EL (cell line): ENCODE measurements at places on chromosomes 4 and X.
A peak's percentile ranks its signal among the peaks of the same experiment; 100 is the strongest.

DNA sequence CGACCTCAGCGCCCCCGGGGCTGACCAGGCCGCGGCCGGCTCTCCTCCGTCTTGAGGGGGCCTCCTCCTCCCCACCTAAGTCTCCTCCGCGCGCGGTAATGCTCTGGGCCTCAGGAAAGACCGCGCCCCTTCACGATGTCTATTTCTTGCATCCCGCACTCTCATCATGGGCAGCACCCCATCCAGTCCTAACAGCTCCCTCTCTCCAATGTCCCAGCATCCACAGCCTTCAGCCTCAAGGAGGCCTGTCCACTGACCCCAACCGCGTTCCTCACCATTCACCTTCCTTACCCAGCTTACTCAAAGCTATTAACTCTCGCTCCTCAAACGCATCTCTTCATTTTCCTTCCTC is 77.5 kb downstream of the MAGED4 start:
- no peak for DNase-seq

- DNase-seq = no peak
Measured at GRCh38 chr4:74884266-74884665, 48.6 kb upstream of the PARM1 start.

DNA sequence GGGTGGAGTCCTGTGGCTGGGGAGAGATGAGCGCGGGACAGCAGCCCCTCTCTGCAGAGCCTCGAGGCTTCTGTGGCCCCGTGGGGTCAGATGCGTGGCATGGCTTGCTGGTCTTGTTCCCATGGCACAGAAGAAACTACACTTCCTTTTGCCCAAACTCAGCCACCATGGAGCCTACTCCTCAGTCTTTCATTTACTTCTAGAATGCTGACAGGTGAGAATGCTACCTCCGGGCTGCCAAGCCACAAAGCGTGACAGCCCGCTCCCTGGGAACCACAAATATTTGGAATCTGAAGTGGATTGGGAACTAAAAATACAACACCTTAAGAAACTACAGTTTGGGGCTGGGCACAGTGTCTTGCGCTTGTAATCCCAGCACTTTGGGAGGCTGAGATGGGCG is 98.0 kb downstream of the TRAPPC11 start:
- no peak for DNase-seq

- DNase-seq = no peak
Measured at GRCh38 chrX:105823092-105823455, 735 bp downstream of the NRK start.

DNA sequence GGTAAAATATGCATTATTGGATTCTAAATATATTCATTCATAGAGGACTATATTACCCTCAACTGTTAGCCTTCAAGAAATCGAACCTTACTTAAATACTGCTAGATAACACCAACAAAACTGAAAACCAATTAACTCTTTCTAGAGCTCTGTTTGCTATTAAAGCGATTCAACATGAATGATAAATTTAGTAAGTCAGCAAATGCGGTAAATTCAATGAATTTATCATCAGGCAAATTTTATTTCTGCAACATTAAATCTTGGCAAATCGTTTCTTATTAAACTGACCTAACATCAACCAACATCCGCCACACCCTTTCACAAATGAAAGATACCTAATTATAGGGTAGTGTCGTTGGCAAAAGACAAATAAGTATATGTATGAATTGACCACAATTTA is 26.4 kb upstream of the HELT start:
- DNase-seq = no peak

DNA sequence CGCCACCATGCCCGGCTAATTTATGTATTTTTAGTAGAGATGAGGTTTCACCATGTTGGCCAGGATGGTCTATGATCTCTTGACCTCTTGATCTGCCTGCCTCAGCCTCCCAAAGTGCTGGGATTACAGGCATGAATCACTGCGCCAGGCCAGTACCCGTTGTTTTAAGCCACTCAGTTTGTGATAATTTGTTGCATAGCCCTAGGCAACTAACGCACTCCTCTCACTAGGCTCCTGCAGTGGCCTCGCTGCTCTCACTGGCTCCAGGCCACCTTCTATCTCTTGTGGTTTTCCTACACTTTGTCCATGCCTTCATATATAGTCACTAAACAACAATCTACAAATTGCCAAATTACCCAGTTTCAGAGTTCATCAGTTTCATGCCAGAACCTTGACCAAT is 58.1 kb downstream of the DCHS2 start:
- no peak for DNase-seq

- peak; percentile 52 for DNase-seq
Measured at GRCh38 chr4:98515470-98515809, 143.0 kb downstream of the TSPAN5 start.

DNA sequence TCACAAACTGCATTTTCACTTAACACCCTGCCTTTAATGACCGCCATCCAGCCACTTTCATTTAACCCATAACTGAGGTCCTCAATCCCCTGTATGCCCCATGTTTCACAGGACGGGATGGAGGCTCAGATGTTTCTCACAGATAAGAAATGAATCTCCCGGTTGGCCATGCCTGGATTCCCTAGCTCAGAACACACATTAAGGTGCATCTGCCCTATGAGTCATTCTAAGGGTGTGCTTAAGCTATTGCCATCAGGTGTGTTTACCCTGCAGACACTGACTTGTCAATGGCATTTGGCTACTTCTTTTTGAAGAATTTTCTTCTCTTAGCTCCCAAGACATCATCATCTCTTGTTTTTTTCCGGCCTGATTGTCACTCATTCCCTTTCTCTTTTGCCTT is 222.6 kb upstream of the SMIM31 start:
- DNase-seq = no peak

- DNase-seq = no peak
Measured at GRCh38 chr4:75922588-75922987, 18.2 kb downstream of the NAAA start.

DNA sequence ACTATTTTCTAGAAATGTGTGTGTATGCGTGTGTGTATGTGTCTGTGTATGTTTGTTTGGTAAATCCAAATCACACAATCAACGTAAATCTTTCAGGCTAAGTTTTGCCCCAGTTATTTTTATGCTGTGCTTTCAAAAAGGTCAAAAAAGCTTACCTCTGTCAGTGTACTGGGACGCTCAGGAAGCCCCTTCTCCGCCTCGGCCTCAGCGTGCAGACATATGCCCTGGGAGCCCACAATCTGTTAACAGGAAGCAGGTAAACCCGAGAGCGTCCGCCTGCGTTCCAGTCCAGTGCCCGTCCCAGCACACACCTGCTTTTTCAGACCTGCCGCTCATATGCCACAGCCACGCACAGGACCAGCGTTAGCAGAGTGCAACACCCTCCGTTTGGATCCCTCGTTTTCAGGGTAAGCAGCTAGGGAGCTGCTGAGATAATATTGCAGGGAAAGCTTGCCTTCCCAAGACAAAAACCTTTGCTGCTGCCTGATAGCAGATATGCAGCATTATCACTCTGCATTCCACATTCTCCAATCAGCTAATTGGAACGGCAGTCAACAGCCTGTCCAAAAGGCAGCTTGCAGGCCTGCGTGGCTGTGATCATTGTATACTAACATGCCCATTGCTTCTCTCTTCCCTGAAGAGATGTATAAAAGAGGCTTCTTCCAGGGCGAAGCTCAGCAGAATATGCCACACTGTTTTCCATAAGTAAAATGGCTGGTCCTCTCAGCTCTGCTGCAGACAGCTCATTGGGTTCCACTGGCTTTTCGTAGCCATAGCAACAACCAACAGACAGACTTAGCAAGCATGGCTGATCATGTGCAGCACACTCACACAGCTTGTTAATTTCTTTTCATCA is at the start of gene SORBS2:
Gene SORBS2 (minus strand): TSS at position 686 of the 856 bp plus-strand sequence. CDS start 121,623 bp downstream, outside the sequence.
- peak; percentile 4 for DNase-seq
